Body of pancreas (tissue), 4 donors: ENCODE measurements at places on chromosomes 6 and 20. TPM values are rescaled to one million over a fixed set of nuclear protein-coding genes. Genes with fewer than 3 reads are reported as not detected.

DNA sequence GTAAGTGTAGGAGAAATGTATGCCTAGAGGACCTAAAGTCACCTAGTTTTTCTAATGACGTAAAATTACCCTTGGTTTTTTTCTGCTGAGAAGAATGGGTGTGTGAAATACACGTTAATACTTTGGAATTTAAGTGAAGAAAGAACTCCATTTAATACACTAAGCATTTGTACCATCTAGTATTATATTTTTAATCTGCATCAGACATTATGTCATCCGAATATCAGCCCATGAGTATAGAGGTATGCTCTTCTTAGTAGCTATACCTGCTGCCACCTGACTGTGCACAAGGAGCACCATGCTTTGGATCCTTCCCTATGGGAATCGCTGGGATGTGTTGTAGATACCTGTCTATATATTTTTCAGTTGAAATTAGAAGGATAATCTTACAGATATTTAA, 106.4 kb downstream of the QKI start:
- no peak for DNase-seq

- no peak for DNase-seq
These were observed 237.1 kb downstream of the ANKRD60 start for GRCh38 chr20:57991211-57991881.

GRCh38 chr6:5855787-5856470, 150.8 kb downstream of the NRN1 start:
- DNase-seq, result no peak

GRCh38 chr6:18110162-18110561, 12.3 kb downstream of the NHLRC1 start:
- no peak for DNase-seq

- DNase-seq, result peak; percentile 46
These were observed 172.7 kb upstream of the MARCKS start for GRCh38 chr6:113684382-113684901.

DNA sequence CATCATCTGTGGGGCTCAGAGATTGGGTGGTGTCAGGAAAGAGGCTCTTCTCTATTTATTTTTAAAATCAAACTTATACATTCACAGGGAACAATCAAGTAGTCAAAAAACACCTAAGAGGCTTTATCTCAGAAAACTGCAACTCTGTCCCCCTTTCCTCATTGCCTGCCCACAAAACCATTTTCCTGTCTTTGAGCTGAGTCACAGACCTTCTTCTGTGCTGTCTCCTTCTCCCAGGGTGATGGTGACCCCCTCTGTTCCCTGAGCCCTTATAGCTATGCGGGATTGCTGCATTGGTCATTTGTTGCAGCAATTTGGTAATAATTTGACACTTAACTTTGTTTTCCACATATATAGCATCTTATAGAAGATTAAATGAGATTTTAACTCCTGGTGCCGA, 195.2 kb upstream of the PROKR2 start:
- no peak for DNase-seq

DNA sequence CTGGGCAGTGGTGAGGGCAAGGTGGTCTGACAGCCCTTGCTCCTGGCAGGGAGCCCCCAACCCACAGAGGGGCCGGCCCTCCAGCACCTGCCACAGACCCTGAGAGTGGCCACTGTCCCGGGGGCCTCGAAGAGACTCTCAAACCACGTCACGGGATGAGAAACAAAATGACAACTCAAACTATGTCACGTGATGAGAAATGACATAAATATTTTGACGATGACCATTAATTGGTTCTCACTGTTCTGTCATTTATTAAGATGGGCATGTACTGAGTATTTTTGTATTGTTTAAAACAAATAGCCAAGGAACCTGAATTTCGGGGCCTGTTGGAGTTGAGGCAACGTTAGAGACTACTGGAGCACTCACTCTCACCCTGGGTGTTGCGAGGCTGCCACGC, 135.5 kb downstream of the WDR27 start:
- no peak for DNase-seq

DNA sequence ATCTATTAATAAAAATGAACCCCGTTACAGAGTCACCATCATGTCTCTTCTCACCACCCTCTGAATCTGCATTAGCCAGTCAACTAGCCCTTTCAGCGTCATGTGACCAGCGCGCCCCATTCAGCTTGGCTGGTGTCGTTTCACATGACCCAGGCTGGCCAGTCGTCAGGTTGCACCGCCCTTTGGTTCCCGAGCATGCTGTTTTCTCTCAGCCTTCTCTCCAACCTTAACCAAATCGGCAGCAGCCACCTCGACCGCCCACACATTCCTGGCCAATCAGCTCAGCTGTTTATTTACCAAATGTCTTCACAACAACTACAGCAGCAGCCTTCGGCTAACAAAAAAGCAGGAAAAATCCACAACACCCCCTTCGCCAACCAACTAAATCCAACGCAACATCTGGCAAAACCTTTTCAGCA, 5.6 kb downstream of the SRSF3 start:
- DNase-seq, result peak; percentile 50

DNA sequence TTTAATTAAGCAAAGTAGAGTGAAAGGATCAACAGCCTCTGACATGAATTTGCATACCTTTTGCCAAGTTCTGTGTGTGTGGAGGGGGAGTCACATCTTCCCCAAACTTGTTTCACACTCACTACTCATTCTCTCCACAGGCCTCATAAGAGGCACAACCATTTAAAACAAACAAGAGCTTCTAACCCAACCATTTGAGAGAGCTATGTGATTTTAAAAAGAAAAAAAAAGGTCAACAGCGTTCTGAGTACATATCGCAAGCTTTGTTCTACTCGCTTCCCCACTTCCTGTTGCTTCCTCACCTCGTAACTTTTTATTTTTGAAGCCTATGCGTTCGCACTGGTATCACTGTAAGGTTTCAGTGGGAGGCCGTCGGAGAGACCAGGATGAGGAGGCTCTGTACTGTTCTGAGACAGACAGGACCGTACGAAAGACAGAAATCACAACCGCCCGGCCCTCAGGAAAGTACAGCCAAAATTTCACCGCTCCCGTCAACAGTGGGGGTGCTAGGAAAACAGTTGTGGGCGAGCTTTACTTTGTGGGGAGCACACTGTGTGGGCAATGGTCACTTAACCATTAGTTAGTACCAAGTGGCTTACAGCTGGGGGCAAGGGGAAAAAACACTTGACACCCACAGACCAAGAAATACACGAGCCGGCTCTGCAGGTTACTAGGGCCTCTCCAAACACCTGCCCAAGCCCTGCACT, 61.3 kb downstream of the TRERF1 start:
- DNase-seq, result no peak

The KHDC1L gene
- not detected for total RNA-seq

The SLC2A10 gene
- total RNA-seq, result 12.2 TPM

The EGFL8 gene
- total RNA-seq, result 5.7 TPM
